Gastrocnemius medialis (tissue), 4 donors: ENCODE measurements at places on chromosomes 2 and 18. TPM values are rescaled to one million over a fixed set of nuclear protein-coding genes. Genes with fewer than 3 reads are reported as not detected.

Gene PIEZO2
- total RNA-seq: 0.19 TPM

DNA sequence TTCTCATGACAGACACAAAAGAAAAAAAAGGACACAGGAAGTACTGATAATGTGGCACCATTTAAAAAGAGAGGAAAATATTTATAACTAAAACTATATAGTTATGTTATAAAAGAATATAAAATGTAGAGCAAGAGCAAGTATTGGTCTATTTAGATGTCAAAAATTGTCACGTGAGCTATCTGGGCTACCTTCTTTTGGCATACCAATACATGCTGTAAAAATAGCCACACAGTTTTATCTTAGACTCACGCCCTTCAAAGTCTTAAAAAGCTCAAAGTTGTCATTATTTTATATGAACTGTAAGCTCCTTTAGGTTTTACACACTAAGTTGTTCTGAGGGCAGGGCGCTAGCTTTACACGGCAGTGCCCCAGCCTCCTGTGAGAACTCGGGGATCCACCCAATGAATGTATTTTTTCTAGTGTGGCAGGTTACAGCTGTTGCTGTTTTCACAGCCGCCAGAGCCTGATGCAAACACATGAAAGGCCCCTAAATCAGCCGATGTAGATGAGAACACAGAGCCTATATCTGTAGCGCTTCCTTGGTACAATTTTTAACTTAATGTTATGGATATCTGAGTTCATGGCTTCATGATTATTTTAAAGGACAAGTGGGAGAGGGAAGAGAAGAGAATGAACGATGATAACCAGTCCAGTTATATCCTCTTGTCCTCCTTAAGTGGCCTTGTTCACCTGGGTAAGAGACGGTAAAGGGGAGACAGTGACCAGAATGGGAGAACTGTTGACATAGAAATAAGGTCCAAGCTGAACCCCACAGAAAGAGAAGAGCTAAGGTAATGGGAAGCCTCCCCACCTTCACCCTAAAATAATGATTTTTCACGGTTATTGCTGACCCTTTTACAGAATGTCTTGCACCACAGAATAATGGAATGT, 130.8 kb downstream of the CACNB4 start:
- no peak for DNase-seq

DNA sequence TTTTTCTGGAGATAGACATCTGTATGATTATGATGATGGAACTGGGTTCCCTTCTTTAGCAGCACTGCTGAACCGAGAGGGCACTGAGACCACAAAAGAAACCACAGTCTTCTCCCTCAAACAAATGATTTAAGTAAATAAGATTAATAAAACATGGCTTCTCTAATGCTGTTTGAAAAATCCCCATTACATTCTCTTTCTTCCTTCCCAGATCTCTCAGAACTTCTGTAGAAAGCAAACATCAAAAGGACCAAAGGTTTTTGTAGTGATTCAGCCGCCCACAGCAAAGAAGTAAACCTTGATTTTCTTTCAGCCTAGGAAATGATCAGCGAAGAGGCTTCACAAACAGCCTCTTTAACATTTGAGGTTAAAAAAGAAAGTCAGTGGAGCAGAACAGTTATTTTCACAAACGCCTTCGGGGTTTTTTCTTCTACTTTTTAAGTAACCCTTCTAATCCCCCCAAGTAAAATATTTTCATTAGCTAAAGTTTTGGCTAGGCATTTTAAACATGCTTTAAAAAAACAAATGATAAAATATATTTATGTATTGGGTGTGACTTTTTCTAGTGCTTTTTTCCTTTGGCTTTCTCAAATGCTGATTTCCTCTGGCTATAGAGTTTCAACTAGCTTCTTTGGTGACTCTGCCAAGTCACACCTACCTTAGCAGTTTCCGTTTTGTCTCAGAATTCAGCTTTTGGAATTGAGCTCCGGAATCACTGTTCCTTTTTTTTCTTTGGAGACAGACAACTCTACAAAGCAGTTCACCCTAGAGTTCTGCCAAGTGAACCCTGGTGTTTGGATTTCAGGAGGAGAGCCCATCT, 89.6 kb downstream of the UPP2 start:
- DNase-seq: no peak

DNA sequence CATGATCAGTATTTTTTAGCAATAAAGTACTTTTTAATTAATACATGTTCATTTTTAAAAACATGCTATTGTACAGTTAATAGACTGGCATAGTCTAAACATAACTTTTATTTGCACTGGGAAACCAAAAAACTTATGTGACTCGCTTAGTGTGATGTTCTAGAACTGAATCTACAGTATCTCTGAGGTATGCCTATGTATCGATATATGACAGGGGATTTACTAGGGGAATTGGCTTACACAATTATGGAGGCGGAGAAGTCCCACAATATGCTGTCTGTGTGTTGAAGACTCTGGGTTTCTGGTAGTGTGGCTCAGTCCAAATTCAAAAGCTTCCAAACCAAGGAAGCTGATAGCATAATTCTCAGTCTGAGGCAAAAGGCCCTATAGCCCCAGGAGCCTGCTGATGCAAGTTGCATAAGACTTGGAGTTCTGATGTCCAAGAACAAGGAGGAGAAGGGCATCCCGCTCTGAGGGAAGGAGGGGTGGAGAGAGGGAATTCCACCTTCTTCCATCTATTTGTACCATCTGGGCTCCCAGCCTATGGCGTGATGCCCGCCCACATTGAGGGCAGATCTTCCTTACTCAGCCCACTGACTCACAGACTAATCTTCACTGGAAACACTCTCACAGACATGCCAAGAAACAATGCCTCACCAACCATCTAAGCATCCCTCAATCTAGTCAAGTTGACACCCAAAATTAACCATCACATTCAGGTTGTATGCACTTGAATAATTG, 27.5 kb downstream of the ZNF638 start:
- DNase-seq: peak; percentile 6

DNA sequence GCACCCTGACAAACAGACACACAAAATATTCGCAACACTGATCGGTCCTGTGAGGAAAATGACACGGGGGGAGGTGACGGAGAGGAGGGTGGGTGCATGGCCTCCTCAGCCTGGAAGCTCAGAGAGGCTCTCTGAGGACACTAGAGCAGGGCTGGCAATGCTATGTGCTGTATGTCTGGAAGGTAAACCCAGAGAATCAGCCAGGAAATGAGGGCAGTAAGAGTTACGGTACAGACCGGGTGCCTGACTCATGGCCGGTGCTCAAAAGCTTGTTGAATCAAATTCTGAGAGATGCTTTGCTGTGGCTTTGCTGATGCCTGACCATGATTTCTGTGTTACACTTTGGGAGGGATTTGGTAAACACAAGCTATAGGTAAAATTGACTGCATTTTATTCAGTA, 81.9 kb downstream of the CCDC93 start:
- no peak for DNase-seq

- DNase-seq: no peak
Measured at GRCh38 chr2:62596061-62596921, 90.3 kb upstream of the TMEM17 start.

- DNase-seq: no peak
Measured at GRCh38 chr2:194271293-194271961, 1385.6 kb upstream of the SLC39A10 start.

GRCh38 chr2:206086716-206087350, 859 bp upstream of the INO80D start:
- DNase-seq: no peak

- no peak for DNase-seq
Measured at GRCh38 chr2:235776531-235776930, 282.7 kb downstream of the AGAP1 start.

DNA sequence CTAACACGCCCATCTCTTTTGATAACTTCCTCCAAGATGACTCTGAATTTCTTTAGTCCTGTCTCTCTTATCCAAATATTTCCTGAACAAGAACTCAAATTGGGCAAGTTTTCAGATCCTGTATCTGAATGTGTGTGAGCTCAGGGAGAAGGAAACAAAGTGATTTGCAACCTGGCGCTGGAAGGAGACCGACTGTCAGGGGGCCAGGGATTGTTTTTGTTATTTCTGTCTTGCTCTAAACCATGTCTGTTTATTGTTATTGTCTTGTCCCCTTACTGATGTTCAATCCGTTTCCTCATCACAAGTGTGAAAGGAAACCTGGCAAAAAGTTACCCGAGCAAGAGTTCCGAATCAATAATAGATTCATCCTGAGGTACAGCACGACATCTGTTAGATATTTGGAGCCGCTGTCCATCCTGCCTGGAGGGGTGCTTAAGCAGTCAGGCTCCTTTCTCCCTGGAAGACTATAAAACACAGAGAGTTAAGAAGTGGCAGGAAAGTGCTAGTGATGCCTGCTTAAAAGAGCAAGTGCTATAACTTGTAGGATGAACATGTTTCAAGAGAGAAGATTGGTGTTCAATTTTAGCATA, 132.5 kb upstream of the OSR1 start:
- no peak for DNase-seq

DNA sequence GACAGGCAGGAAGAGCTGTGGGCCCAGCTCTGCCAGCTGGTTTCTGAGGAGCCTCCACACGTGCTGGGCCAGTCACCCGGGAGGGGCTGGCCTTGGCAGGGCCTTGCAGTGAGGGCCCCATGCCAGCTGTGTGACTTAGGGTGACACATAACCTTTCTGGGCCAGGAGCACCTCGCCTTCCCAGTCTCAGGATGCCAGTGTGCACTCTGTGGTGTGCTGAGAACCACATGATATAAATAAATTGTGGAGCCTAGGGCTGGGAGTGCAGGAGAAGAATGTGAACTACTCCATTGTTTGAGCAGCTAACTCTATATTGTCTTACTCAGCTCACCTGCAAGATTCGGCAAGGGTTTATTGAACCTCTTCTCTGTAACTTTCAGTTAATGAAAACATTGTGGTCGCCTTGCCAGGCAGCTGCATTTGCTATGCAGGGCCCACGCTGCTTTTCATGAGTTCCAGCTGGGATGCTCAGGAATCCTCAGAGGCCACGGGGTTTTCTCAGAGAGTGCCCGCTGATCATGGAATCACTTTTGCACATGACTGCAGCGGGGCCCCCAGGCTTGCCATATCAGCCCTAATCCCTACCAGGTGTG, 222.3 kb downstream of the SH3RF3 start:
- DNase-seq: peak; percentile 74

- DNase-seq: no peak
Measured at GRCh38 chr18:60421356-60422118, 49.0 kb upstream of the MC4R start.

DNA sequence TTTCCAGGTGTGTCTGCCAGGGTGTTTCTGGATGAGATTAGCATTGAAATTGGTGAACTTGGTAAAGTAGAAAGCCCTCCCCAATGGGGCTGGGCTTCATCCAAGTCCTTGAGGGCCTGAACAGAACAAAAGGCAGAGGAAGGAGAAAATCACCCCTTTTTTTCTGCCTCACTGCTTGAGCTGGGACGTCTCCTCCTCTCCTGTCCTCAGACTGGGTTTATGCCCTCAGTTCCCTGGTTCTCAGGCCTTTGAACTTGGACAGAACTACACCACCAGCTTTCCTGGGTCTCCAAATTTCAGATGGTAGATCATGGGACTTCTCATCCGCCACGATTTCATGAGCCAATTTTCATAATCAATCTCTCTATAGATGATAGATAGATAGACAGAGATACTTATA, 53.7 kb upstream of the BIN1 start:
- DNase-seq: no peak

Gene TNFRSF11A
- total RNA-seq: 1.4 TPM

DNA sequence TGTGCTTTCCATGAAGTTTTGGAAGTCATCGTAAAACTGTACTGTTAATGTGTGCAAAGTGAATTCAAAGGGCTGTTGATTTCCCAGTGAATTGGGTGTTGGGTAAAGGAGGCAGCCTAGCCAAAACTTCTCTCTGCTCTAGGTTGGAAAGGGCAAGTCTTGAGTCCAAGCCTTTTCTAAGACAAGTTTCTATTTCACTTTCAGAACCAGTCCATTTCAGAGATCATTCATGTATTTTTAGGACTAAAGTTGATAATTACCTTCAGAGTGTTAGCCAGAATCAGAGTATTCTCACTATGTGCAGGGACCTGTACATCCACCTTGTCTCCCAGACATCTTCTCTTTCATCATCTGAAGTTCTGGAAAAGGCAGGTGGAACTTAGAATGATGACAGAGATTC, 636.1 kb upstream of the KLHL29 start:
- DNase-seq: no peak

- DNase-seq: no peak
Measured at GRCh38 chr2:212037062-212037461, 501.5 kb downstream of the ERBB4 start.

Gene UBE2E3
- 85.6 TPM for total RNA-seq

GRCh38 chr2:177543007-177543760, 150.6 kb downstream of the AGPS start:
- no peak for DNase-seq

GRCh38 chr18:79583984-79584401, 95.6 kb upstream of the CTDP1 start:
- DNase-seq: no peak

Gene DOCK10
- total RNA-seq: 1.4 TPM

DNA sequence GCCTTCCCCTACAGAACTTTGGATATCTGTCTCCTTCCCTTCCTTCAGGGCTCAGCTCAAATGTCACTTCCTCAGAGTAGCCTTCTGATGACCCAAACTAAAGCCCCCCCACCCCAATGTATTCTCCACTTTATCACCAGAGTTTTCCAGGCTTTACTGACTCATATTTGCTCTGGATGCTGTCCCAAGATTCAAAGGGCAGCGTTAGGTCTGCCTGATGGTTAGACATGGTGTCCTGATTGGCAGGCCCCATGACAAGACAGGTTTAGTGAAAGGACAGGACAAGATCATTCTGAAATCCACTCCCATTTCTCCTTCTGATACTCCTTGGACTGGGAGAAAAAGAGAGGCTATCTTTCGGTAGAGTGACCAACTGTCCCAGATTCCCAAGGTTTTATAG, 22.6 kb upstream of the RPIA start:
- DNase-seq: no peak

DNA sequence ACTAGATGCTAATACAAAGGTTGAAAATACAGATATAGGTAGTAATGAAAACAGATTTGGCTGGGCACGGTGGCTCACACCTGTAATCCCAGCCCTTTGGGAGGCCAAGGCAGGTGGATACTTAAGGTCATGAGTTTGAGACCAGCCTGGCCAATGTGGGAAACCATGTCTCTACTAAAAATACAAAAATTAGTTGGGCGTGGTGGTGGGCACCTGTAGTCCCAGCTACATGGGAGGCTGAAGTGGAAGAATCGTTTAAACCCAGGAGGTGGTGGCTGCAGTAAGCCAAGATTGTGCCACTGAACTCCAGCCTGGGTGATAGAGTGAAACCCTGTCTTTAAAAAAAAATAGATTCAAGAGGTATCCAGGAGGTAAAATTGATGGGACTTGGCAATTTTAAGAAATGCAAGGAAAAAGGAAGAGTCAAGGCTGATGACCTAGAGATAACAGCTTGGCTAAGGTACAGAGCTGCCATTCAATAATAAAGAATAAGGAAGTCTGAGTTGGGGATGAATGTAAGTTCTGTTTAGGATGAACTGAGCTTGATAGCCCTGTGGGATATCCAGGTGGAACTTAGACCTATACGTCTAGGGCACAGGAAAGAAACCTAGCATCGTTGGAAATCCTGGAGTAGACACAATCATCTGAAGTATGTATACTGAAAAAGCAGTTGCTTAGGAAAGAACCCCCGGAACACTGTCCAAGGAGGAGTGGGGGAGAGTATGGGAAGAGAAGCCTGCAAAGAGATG, 9.1 kb downstream of the MAT2A start:
- no peak for DNase-seq
